ENCODE measurements at places on chromosomes 1 and 21. TPM values are rescaled to one million over a fixed set of nuclear protein-coding genes. Genes with fewer than 3 reads are reported as not detected.

The VANGL1 gene
- total RNA-seq = 11.8 TPM

The S100A5 gene
- 0.37 TPM for total RNA-seq

The RNF19B gene
- 7.7 TPM for total RNA-seq

The DYNLT4 gene
- total RNA-seq = not detected

The ECM1 gene
- total RNA-seq = 26.8 TPM

The PDZK1 gene
- total RNA-seq = 0.39 TPM

The PRR9 gene
- total RNA-seq = not detected

The SPRR1B gene
- not detected for total RNA-seq

All from subcutaneous preadipocyte (primary cell).